Amniotic epithelial cell (primary cell): ENCODE measurements at places on chromosomes 6 and 20.

GRCh38 chr20:54073288-54073687 lies 2.9 kb upstream of the BCAS1 start:
- no peak for DNase-seq

DNA sequence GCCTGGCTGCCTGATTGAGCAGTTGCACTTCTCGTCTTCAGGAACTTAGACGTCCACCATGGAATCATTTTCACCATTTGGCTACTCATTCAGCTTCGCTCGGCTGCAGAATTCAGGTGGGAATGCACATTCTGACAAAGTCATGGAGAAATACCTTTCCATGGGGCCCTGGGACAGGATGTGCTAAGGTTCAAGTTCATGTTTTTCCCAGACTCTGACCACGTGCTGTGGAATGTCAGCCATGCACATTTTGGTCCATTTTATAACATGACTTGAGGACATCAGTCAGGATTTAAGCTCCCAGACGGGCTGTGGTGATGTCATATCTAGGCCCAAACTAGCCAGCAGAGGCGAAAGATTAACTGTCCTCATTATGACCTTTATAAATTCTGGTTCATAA lies 205.3 kb downstream of the TBXT start:
- DNase-seq = peak; percentile 55

GRCh38 chr20:1297486-1297885 lies 31.4 kb downstream of the SNPH start:
- DNase-seq = no peak

DNA sequence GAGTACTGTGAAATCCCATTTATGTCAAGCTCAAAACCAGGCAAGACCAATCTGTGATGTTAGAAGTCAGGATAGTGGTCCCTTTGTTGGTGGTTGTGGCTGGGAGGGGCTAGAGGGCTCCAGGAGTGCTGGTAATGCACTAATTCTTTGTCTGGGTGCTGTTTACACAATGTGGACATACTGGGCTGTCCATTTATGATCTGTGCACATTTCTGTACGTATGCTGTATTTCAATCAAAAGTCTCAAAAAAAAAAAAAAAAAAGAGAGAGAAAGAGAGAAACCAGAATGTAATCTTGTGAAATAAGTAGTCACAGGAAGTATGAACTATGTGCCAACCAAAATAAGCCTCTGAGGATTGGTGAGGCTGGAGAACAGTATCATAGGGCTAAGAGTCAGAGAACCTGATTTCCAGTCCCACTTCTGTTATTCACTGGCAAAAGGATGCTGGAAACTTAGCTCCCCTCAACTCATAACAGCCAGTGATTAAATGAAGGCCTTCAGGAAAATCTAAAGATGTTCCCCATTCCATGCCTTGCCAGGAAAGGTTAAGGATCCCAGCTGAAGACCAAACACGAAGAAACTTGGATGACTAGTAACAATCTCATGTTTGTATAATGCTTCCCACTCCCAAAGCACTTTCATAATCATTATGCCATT lies 19.6 kb upstream of the TRAM2 start:
- DNase-seq = peak; percentile 84

DNA sequence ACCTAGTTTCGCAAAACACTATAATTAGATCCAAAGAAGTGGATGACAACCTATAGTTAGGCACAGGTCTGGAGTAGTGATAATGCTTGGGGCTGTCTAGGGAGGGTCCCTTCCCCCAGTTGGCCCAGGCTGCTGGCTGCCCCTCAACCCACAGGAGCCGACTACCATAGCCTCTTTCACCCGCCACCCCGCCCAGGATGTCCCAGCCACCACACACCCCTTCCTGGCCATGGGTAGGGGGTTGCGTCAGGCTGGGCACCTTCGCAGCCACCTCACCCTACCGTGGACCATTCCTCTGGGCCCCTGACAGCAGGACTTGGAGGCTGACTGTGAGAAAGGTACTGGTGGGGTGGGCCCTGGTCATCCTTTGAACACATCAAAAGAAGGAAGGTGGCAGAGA lies 8.5 kb downstream of the TFEB start:
- DNase-seq = no peak

DNA sequence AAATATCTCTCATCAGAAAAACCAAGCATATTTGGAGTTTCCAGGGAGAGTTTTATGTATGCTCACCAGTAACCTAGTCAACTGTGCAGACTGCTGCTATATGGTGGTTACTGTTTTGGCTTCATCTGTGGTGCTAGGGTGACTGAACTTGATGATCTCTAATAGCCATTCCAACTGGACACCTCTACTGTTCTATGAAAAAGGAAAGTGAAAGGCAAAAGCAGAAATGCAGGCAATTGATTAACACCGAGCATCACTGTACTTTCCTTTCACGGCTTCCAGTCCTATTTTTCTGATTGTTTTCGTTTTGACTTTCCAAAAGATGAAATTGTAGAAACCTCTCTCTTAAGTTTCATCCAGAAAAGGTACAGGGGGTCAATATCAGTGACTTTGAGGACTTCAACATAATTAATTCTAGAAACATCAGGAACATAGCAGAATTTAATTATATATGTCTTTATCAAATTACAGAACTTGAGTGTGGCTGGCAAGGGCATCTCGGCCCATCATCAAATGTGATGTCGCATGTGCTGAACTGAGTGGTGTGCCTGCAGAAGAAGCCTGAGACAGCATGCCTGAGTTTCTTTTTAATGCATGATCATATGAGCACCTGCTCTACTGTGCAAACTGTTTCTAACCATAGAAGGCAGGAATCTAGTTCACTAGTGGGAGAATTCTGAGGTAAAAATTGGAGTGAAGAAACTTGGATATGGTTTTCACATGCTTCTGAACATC lies 464.3 kb upstream of the FLRT3 start:
- DNase-seq = no peak

DNA sequence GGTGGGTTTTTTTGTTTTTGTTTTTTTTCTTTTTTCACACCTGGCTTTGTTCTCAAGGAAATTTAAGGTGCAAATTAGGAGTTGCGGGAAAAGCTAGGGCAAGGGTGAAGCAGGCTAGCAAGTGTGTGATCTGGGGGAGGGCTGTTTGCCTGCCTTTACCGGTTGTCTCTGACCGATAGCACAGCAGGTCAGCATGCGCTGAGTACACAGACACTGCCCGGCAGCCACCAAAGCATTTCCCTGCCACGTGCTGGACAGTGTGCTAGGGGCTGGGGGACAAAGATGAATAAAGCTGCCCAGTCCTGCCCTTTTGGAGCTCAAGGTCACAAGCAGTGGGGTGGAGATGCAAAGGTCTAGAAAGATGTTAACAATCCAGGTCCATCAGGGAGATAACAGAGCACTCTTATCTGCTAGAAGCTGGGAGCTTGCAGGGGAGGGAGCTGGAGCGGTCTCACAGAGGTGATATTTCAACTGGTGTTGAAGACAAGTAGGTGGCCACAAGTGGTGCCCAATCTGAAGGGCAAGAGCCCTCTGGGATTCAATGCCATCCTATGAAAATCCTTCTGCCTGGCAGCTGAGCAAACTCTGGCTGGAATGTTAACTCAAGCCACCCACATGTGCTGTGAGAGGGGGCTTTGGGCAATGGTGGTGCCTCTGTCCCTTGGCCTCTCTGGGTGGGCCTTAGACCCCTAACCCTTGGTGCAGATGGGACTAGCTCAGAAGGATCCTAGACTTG lies 24.5 kb downstream of the TTBK1 start:
- DNase-seq = no peak

DNA sequence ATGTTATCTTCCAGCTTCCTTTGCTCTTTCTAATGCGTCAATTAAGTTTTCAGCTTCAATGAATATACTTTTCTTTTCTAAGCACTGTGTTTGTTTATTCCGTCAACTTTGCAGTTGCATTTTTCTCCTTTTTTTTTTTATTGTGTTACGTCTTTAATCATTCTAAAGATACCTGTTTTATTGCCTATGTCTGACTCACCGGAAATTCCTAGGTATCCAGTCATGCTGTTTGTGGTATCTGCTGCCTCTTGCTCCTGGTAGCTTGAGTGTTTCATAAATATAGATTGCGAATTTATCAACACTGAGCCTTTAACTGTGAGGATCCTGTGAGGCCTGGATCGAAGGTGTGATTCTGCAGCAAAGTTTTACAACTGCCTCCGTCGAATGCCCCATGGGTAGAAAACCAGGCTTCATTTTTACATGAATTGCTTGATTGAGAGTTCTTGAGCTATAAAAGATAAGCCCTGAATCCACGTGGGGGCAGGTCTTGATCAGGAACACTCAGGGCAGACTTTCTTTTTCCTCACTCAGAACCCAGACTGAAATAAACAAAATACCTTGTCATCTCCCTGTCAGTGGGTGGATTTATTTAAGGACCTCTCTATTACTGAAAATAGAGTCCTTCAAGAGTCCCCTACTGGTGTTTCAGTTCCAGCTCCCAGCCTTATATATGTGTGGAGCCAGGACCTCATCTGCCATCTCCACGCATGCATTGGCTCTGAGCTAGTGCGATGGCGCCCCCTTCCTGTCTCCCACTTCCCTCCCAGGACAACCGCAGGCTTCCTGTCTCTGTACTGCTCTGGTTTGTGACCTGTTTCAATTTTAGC lies 60.1 kb upstream of the LRRC1 start:
- peak; percentile 94 for DNase-seq

DNA sequence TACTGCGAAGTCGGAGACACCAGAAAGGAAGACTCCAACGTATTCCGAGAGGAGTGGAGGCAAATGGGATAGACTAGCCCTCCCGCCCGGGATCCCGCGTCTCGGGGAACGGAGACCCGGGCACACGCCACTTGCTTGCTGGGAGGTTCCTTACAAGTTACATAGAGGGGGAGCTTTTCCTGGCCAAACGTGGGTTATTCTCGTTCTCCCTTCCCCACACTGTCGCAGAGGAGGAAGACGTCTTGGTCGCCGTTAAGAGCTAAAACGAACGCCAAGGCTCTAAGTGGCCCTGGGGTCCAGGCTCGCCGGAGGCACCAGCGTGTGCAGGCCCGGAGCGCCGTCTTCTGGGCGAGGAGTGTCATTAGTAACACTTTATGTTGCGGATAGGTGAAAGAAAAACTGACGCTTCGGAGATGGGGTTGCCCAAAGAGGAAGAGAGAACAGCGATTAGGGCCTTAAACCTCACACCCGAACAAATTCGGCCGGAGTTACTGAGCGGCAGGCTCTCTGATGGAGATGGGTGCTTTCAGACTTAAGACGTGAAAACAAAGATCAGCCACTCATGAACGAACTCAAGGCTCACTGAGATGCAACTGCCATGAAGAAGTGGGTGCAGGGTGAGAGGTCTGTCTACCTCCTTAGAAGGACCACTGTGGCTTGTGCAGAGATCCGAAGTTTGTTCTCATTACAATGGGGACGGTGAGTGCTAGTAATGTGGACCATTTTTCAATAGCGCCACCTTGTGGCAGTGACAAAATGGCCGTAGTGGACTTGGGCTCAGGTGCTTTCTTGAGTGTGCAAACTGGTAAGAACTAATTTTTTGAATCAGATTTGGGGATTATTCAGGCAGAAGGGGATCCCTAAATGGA lies 11.7 kb upstream of the ZNF311 start:
- DNase-seq = peak; percentile 71

DNA sequence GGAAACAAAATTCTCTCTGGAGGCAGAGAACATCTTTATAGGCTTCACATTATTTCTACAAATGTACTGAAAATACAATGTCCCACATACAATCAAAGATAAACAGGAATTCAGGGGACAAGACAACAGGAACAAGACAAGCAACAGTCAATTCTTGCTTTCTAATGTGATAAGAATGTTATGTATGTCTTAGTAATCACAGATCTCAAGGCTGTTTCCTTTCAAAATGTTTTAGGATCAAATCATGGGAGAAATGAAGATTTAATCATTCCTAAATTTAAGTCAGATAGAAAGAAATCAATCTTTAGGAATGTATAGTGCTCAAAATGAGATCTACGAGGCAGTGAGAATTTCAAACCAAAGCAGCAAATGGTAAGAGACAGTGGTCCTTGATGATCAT lies 32.1 kb downstream of the NEDD9 start:
- DNase-seq = no peak

- no peak for DNase-seq
These were observed 13.3 kb downstream of the MAFB start for GRCh38 chr20:40675599-40676221.

DNA sequence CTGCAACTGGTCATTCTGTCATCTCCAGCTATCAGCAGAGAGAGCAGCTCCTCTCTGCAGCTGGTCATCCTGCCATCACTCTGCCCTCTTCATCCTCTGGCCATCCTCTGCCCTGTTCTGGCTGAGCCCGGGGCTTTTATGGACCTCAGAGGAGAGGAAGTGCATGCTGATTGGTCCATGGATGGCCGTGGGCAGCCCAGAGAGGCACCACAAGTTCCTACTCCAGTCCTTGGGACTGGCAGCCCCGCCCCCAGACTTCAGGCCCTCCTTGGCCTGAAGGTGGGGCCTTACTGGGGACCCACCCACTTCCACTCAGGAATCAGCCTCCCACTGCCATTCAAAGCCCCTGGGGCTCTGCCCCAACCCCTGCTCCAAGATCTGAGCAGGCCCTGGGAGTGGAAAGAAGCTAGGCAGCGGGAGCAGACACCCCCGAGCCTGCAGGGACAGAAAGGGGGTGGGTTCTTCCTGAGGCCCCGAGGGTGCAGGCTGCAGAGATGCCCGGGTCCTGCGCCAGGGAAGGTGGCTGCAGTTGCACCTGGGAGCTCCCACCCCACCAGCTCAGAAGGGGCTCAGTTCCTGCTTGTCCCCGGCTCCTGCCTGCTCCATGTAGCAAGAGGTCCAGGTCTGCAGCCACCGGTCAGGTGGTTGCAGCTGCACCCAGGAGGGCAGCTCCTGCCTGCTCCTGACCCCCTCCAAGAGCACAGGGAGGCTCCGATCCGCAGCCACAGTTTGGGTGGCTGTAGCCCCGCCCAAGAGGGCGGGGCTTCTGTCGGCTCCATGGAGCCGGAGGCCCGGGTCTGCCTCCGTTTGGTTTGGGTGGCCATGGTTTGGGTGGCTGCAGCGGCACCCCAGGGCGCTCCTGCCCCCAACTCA lies 34.1 kb upstream of the HMGA1 start:
- no peak for DNase-seq

DNA sequence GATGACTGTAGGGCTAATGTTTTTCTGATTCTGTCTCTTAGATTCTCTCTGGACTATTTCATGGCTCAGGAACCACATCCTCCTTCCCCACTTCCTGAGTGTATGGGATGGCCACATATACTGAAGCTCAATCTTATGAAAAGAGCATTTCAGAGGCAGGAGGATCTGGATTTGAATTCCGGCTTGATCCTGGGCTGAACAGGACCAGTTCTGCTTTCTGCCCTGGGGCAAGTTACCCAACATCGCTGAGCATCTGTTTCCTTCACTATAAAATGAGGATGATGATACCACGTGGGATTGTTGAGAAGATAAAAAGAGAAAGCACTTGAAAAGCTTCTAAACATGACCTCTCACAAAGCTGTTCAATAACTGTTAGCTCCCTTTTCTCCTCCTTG lies 168.4 kb upstream of the TNFAIP3 start:
- no peak for DNase-seq

DNA sequence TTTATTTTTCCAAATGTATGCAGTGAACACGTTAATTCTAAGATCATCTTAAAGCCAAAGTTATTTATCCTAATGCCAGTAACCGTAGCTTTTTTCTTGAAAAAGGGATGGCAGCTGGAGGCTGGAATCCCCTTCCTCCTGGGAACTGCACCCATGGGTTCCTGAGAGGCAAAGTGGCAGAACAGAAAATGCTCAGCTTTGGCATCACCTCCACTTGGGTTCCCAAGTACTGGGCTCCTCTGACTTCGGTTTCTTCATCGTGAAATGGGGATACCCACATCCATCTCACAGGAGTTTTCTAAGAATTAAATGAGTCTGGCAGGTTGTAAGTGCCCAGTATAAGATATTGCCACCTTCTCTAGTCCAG lies 6.2 kb upstream of the DDX43 start:
- DNase-seq = no peak
